ENCODE measurements at places on chromosomes 11 and 22. TPM values are rescaled to one million over a fixed set of nuclear protein-coding genes. Genes with fewer than 3 reads are reported as not detected.

DNA sequence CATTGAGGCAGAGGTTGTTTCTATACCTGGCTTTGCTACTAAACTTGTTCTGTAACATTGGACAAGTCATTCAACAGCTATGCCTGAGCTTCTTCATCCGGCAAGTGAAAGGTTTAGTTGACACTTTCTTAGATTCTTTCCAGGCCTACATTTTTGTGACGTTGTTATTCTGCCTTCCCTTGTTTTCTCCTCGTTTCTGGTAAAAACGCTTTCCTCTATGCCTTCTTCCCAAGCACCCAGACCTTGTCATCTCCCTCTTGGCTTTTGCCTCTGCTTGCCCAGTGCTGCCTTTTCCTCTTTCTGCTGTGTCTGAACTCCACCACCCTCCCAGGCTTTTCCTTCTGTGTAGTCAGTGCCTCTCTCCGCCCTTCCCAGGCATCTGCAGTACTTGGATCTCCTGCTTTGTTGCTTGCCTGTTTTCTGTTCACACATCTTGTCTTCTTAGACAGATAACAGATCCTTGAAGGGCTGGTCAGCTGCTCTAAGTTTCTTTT lies 1.4 kb upstream of the AMOTL1 start:
- H3K4me1 ChIP-seq, result peaks cover 14% of the 10 kb centered on the region
- no peaks in the 10 kb centered on the region for H3K36me3 ChIP-seq
- DNase-seq, result no peak
- H3K27ac ChIP-seq, result peak overlapping the region; percentile 94
- H3K27me3 ChIP-seq, result no peaks in the 10 kb centered on the region
- H3K4me3 ChIP-seq, result no peak overlapping the region

The CFAP300 gene
- 3.6 TPM for total RNA-seq

DNA sequence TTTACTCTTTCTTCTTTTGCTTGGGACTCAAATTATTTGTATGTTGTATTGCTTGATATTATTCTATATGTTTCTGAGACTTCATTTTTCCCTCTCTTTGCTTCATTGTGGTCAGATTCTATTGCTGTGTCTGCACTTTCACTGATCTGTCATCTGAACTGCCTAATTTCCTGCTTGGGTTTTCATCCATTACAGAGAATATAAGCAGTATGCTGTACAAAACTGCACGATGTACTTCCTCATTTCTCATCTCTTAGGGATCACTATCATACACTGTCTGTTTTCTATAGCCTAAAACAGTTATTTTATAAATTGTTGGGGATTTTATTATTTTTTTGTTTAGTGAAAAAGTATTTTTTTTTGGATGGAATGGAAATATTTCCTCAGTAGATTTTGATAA lies 736.7 kb upstream of the ANO5 start:
- no peak overlapping the region for H3K27ac ChIP-seq
- H3K36me3 ChIP-seq, result no peaks in the 10 kb centered on the region
- DNase-seq, result no peak
- H3K4me3 ChIP-seq, result no peak overlapping the region
- no peaks in the 10 kb centered on the region for H3K27me3 ChIP-seq

The OR5M3 gene
- total RNA-seq, result not detected

DNA sequence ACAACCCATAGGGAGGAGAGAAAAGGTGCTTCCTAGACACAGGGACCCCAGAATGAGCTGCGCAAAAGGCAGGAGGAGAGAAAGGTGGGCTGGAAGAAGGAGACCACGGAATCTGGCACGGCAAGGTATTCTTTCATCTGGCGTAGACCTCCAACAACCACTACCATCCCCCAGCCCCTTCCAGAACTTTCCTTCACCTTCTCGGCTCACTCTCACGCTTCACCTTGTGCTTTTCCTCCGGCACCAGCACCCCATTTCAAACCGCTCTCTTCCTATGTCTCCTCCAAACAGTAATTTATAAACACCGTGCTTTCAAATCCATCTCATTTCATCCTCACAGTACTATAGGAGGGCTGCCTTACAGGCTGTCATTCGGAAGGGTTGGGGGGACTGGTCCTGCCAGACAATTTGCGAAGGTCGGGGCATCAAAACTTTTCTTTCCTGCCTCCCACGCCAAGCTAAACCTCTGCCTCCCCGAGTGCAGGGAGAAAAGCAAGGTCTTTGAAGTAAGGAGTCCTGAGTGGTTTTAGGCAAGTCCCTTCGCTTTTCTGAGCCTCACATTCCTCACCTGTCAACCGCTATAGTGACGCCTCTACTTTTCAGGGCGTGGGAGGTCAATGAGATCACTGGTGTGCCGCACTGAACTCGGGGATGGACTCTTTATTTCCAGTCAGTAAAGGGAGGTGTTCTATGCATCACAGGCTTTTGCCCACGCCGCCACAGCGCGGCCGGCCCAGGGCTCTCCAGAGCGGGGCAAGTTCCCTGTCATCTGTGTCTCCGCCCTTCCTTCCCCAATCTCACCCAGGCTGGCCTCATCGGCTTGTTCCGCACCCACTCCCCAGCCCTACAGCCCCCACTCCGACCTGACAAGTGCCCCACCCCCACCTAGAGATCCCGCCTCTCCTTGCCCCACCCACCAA lies 800 bp downstream of the KCTD21 start:
- peak overlapping the region; percentile 86 for H3K4me3 ChIP-seq
- peaks cover 17% of the 10 kb centered on the region for H3K36me3 ChIP-seq
- H3K27ac ChIP-seq, result peak overlapping the region; percentile 92
- DNase-seq, result no peak

DNA sequence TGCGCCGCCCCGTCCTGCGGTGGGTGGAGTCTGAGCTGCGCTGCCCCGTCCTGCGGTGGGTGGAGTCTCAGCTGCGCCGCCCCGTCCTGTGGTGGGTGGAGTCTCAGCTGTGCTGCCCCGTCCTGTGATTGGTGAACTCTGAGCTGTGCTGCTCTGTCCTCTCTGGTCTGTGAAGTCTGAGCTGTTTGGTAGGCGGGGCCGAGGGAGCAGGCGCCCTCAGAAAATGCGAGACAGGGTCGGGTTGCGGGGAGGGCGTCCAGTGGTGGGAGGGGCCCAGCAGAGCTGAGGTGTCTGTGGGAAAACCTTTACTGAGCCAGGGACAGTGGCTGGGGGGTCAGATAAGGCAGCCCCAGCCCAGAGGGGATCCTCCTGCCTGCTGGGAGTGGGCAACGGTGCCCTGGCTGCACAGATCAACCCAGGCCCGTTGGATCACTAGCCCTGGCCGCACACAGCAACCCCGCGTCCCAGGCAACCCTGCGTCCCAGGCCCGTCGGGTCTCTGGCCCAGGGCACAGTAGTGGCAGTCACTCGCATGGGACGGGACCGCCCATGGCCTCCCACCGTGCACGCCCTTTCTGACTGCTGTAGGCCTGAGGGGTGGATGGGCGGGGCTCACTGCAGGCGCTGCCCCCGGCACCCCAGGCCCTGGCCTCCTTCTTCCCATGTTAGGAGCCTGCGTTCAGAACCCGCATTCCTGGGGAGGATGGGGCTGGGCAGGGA lies 22.8 kb downstream of the BRSK2 start:
- DNase-seq, result no peak
- H3K36me3 ChIP-seq, result no peaks in the 10 kb centered on the region
- H3K4me3 ChIP-seq, result no peak overlapping the region

DNA sequence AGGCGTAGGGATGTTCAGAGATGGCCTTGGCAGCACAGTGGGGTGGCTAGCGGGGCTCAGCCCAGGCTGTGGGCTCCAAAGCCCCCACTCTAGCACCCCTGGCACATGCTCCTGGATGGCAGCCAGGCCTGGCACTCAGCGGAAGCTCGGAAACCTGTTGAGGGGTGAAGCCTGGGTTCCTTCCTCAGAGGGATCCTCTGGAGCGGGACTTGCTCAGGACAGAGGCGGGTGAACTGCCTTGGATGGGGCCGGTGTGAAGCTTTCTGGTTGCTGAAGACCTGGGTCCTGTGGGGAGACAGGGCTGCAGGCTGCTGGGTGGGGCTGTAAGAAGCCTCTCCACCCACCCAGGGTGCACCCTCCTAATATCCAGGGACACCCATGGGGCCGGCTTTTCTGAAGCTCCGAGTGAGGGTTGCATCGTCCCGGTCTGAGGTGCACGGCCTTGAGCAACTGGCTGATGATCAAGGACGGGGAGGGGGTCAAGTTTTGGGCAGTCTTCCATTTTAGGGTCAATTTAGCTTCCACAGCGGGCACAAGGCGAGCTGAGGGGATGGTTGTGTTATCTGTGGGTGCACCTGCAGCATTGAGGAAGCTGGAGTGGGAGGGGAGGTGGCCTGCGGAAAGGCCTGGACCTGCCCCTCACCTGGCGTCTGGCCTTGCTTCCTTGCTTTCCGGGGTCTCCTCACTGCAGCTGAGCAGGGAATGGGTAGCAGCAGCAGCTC lies 5.2 kb downstream of the MRGPRE start:
- no peaks in the 10 kb centered on the region for H3K4me1 ChIP-seq
- DNase-seq, result no peak
- no peaks in the 10 kb centered on the region for H3K36me3 ChIP-seq
- H3K27me3 ChIP-seq, result peaks cover 28% of the 10 kb centered on the region

The C11orf68 gene
- total RNA-seq, result 8.3 TPM

DNA sequence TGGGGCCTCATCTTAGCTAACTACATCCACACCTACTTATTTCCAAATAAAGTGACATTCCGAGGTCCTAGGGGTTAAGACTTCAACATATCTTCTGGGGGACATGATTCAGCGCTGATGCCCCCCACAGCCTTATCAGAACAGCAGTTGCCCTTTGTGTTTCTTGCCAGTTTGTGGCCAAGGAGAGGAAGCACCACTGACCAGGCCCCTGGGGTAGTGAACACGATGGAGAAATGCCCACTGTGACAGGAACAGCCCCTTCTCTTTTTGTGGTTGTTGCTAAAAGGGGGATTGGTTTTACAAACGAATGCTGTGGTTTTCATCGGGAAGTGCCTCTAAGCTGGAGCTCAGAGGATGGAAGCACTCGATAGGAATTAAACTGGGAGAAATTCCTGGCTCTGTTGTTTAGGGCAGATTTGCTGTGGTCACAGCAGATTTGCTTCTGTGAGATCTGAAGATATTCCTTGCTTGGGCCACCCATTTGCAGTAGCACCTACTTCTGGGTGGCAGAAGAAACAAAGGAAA lies 88.8 kb downstream of the ABTB2 start:
- no peak overlapping the region for H3K27ac ChIP-seq
- no peak overlapping the region for H3K4me3 ChIP-seq
- H3K4me1 ChIP-seq, result peaks cover 19% of the 10 kb centered on the region
- DNase-seq, result no peak
- no peaks in the 10 kb centered on the region for H3K27me3 ChIP-seq

DNA sequence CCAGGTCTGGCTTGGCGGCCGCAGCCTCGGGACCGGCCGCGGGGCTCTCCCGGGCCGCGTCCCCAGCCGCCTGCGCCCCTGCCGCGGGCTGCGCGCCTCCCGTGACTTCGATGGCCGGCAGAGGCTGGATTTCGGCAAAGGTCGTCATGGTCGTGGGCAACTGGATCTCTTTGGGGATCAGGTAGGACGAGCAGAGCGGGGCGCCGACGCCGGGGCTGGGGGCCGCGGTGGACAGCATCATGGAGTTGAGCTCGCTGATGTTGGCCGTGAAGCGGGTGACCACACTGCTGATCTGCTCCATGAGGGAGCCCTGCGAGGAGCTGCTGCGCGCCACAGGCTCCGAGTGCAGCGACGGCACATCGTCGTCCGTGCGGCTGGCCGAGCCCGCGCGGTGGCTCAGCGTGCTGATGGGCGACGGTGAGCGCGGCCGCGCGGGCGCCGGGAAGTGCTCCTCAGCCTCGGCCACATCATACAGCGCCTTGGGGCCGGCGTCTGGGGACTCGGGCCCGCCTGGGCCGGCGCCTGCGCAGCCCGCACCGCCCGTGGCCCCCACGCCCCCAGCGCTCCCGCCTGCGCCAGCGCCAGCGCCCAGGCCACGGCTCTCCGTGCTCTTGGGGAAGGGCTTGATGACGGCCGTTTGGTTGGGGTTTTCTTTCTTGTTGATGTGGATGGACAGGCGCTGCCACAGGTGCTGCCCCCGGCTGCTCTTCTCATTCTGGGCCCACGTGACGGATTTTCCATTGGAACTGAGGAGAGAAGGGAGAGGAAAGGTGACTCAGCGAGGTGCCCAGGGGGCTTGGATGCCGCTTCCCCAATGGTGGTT lies 171.4 kb upstream of the CTSC start:
- H3K4me1 ChIP-seq, result peaks cover 11% of the 10 kb centered on the region
- DNase-seq, result peak; percentile 74
- peaks cover 7% of the 10 kb centered on the region for H3K27me3 ChIP-seq
- no peak overlapping the region for H3K27ac ChIP-seq
- peak overlapping the region; percentile 53 for H3K4me3 ChIP-seq

The LDHA gene
- 147 TPM for total RNA-seq

The MMP1 gene
- total RNA-seq, result not detected

The CABP4 gene
- total RNA-seq, result not detected

DNA sequence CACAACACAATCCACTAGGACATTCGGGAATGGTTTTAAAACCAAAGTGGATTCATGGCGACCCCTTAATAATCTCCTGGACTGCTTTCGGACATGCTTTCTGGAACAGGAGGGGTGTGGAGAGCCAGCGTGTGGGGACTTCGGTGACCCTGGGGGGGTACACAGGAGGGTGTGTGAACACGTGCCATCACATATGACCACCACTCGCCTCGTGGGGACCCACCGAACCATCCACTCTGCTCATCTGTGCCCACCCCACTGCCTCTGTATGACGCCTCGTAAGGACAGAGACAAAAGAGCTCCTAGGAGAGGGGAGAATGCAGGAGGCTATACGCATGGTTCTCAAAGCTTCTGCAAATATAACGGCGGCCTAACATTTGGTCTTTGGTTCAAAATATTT lies 8.9 kb downstream of the LTO1 start:
- DNase-seq, result no peak
- peaks cover 81% of the 10 kb centered on the region for H3K36me3 ChIP-seq
- no peak overlapping the region for H3K27ac ChIP-seq
- peaks cover 12% of the 10 kb centered on the region for H3K4me1 ChIP-seq

GRCh38 chr22:26579331-26579886 lies 10.5 kb downstream of the TPST2 start:
- H3K27me3 ChIP-seq, result no peaks in the 10 kb centered on the region
- peak; percentile 42 for DNase-seq
- no peak overlapping the region for H3K4me3 ChIP-seq
- no peak overlapping the region for H3K27ac ChIP-seq
- H3K4me1 ChIP-seq, result no peaks in the 10 kb centered on the region

DNA sequence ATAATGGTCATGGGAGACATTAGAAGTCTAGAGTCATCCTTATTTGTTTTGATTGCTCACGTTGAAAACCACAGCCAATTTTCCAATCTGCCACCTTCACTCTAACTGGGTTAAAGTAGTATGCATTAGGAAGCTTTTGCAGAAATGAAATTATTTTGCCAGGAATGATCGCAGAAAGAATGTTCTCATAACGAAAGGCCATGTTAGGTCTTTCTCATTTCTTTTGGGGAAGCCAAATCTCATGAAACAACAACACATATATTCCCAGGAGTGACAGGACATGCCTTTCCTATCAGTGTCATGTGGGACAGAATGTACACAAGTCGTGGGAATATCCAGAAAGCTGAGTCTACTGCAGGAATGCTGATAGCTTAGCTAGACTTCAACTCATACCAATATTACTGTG lies 386.3 kb downstream of the AASDHPPT start:
- no peaks in the 10 kb centered on the region for H3K36me3 ChIP-seq
- peaks cover 37% of the 10 kb centered on the region for H3K4me1 ChIP-seq
- H3K27ac ChIP-seq, result no peak overlapping the region
- DNase-seq, result no peak
- H3K4me3 ChIP-seq, result no peak overlapping the region
